ENCODE measurements at places on chromosomes 2 and 18.

- no peak for DNase-seq
These were observed 94.3 kb downstream of the DGKD start for GRCh38 chr2:233448575-233448974.

- DNase-seq = no peak
These were observed 30.3 kb downstream of the NCOA1 start for GRCh38 chr2:24521162-24521857.

DNA sequence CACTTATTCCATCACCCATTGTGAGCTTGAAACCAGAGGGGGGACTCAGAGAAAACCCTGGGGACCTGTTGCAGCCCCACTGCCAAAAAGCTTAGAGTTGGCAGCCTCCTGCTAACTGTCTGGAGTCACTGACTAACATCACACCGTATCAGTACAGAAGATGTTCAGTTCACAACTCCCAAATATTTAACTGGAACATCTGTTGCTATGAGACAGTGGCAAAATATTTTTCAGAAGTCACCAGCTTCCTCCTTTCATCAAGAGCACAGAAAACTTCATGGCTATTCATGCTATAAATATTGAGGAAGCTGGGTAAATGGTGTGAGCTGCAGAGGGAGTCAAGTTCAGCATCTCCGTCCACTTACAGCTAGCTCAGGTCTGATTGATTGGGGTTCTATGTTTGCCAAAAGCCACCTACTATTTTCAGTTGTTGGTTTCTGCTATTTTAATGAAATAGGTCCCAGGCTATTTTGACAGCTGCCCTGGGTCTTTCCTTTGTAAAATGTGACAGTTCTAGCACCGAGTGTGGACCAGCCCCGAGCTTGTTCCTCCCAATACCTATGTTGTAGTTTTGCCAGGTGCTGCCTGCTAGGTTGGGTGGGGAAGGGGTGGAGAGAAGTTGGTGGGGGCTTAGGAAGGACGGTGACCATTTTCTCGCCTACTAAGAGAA is 9.8 kb downstream of the TUBB6 start:
- no peak for DNase-seq

DNA sequence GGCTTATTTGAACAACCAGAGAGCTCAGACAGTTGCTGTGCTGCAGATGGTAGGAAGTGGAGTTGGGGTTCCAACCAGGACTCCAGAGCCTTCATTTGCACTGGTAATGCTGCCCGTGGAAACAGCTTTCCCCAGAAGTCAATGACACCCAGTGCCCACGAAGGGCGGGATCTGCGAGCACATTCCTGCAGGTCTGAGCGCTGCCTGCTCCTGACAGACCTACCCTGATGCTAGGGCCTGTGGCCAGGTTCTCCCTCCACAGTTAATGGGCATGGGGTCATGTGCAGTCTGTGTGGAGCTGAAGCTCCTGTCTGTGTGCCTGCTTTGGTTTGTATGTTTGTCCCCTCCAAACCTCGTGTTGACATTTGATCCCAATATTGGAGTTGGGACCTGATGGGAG is 299.0 kb upstream of the HS6ST1 start:
- no peak for DNase-seq

DNA sequence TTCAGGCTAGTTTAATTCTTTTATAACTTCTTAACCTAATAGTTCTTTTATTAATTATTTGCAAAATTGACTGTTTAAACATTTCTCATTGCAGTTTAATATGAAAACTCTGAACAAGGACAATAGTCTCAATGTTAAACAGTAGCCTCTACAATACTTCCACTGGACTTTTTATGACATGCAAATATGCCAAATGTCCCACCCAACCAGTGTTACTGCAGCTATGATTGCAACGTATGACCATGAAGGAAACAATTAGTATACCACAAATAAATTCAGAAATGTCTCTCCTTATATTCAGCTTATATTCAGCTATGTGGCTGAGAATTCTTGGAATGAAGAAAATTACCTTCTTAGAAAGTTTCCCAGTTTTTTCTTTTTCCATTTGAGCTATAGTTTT is 688.6 kb downstream of the DCC start:
- DNase-seq = no peak

DNA sequence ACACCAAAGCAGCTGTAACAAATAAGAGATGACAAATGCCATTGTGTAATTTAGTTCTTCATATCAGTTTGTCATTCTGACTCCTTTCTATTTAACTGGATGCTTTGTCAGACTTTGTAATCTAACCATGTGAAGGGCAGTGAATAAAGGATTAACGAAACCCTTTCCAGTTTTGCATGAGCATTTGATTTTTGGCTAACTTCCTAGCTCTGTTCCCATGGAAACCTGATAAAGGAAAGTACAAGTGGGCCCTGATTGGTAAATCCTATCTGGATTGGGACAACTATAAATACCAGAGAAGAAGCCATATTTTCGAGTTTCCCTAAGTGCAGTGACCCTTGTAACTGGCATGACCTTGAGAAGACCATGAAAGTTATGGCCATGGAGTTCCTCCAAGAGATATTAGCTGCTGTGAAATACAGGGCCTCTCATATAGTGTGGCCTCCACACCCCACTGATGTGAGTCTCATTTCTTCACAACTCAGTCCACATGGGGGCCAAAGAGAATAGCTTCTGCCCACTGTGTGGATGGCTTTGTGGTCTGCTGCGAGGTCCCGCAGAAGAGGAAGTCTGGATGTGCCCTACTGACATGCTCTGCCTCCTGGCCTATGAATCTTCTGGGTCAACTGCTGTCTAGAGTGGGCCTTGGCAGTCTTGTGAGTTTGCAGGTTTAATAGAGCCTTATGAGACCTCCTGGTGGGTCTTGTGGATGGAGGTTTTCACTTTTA is 38.2 kb upstream of the CYP1B1 start:
- no peak for DNase-seq

GRCh38 chr2:177883177-177883576 is 189.4 kb downstream of the PDE11A start:
- DNase-seq = no peak

DNA sequence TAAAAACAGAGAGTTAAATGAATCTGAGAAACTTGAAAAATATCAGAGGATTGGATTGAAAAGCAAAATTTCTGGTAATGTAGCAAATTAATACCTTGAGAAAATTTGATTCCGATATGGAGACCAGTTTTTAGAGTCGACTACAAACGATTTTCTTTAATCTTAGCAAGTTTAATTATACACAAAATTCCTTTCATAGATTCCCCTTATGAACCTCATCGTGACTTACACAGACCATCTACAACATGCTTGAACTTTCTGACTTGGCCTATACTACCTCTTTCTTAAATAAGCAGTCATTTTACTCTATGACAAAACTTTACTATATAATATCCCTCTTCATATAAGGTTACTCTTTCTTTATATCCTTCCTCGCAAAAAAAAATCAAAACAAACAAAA is 769.6 kb upstream of the CRIM1 start:
- no peak for DNase-seq

DNA sequence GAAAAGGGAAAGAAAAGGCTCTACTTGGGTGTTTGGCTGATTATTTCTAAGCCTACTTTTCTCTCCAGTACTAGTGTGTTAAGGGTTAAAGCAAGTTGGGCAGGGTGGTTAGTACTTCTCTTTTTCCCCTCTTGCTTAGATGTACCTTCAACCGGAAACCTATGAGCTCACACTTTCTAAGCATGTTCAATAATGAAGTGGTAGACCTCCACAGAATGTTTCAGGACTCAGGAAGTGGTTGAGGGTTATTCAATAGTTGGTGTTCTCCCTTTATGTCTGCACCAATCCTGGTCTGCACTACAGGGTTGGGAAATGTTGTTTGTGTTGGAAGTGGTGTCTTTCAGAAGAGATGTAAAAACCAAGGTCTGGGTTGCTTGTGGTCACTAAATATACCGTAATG is 137.1 kb downstream of the ZEB2 start:
- no peak for DNase-seq

DNA sequence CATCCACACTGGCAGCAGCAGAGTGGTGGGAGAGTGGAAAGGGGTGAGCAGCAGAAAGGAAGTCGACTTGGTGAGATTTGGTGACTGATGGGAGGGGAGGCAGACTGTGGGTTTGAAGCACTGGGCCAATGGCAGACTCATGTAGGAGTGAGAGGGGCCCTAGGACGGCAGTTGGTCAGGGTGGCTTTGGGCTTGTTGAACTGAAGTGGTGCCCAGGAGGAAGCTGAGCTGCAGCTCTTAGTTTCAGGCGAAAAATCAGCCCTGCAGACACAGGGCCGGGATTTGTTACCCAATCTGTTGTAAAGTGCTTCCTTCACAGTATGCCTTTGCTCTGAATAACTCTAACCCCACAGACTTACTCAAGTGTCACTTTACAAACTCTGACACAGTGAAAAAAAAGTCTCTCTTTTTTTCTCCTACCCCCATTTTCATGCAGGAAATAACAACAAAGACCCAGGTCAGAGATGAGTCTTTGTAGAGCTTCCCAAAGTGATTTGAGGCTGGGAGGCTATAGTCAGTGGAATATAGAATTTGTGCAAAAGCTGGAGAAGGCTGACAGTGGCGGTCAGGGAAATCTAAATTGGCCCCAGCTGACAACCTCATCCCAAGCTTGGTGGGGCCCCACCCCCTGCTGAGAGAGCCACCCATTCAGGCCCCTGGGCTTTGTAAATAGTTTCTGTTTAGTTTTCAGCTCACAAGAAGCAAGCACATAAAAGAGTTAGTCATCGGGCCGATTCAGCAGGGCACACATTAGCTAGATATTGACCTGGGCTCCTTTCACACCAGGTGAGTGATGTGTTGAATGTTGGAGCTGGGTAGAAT is 226.9 kb downstream of the VAPA start:
- no peak for DNase-seq
